ENCODE measurements at places on chromosomes 2 and 18.

- no peak for DNase-seq
These were observed 427.3 kb downstream of the DCDC2C start for GRCh38 chr2:4130651-4131050.

DNA sequence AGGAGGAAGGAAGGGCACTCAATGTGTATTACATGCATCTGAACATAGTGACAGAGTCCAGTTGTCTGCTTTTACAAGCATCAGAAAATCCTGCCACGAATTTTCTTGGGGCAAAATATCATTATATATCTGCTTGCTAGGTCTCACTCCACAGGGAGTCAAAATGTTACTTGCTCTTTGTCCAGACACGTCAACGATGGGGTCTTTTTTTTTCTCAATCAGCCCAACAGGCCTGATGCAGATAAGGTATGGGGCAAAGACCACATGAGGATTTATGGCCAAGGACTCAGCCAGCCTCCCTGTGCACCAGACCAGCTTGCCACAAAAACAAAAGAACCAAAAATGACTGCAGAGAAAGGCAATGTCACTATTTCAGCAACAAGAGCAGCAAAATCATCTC lies 323.4 kb upstream of the PKDCC start:
- no peak for DNase-seq

GRCh38 chr2:119549241-119549640 lies 5.0 kb downstream of the CFAP221 start:
- no peak for DNase-seq

- no peak for DNase-seq
These were observed 82.5 kb upstream of the EPB41L3 start for GRCh38 chr18:5626130-5626880.

DNA sequence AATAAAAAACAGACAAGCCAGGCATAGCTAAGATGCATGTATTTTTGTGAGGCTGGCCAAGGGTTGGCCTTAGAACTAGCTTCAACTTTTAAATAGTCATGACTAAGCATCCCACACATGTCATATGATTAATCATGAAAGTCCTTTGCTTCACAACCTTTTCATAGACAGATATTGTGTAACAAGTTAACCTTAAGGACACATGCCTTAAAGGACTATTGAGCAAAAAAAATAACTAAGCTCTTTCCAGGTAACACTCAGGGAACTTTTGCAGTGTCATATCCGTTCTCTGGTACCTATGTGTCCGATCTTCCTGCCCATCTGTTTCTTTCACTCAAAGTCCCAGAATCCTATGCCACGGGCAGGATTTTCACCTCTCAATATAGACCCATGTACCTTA lies 498.4 kb downstream of the STK39 start:
- no peak for DNase-seq

DNA sequence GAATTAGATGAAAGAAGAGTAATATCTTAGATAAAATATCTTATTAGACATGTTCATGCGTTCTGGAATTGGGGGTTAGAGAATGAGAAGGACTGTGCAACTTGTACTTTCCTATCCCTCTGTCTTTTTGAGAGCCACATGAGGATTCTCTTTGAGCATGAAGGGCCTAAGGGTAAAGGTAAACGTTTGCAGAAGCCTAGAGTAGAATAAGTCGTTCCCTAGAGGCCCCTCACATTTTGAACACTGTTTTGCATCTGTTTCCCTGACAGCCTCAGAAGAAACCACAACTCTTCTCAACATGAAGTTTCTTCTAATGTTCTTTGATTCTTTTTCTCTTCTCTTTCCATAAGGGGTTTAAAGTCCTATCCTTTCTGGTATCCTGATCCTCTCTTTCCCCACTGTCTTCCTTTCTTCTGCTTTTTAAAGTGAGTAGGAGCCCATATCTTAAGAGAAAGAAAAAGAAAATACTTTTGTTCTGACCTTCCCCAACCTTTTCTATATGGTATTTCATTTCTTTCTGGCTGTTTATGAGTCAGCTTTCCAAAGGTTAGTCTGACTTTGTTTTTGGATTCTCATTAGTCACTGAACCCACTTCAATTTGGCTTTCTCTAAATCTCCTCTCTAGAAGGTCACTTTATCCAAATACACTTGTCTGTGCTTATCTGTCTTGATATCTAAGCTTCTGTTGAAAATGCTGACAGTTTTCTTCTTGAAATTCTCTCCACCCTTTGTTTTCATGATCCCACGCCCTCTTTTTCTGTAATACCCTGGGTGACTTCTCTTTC lies 34.8 kb downstream of the PPP1R1C start:
- no peak for DNase-seq

- no peak for DNase-seq
These were observed 347.0 kb upstream of the ID2 start for GRCh38 chr2:8334866-8335325.

GRCh38 chr2:110874453-110875383 lies 142.3 kb downstream of the ACOXL start:
- no peak for DNase-seq

- DNase-seq, result no peak
These were observed 13.7 kb downstream of the SOS1 start for GRCh38 chr2:39107156-39107555.
